ENCODE measurements at places on chromosomes 5 and 9.
A peak's percentile ranks its signal among the peaks of the same experiment; 100 is the strongest.

GRCh38 chr5:100900142-100900795 is 2.8 kb downstream of the ST8SIA4 start:
- DNase-seq: peak; percentile 86

DNA sequence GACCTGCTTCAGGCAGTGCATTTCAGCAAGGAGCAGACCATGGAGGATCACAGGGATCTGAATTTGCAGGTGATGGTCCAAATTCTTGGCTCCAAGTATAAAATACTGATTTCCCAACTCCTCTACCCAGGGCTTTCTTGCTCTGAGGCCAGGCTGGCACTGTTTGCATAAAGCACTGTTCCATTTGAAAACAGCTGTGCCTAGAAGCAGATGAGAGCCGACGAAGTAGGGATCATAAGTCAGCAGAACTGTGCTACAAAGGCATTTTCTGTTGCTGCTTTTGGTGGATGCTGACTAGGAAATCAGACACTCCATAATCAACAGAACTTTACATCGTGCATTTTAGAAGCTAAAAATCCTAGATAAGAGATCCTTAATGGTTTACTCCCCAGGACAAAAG is 126.4 kb downstream of the MAT2B start:
- DNase-seq: no peak

GRCh38 chr9:121610638-121610953 is 40.8 kb upstream of the DAB2IP start:
- no peak for DNase-seq

DNA sequence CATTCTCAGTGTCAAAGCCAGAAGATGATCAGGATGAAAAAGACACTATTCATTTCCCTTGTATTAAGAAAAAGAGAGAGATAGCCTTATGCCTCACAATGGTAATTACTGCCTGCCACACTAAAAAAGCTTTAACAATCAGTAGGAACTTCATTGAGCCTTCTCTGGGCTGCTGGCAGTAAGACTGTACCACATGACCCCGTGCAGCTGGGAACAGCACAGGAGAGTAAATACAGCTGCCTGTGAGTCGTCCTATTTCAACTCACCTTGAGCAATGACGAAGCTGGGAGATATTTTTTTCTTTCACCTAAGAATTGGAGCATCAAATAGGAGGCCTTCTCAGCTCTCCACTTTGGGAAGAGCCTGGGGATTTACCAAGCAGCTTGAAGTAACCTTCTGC is 316.3 kb downstream of the GABRB2 start:
- no peak for DNase-seq

DNA sequence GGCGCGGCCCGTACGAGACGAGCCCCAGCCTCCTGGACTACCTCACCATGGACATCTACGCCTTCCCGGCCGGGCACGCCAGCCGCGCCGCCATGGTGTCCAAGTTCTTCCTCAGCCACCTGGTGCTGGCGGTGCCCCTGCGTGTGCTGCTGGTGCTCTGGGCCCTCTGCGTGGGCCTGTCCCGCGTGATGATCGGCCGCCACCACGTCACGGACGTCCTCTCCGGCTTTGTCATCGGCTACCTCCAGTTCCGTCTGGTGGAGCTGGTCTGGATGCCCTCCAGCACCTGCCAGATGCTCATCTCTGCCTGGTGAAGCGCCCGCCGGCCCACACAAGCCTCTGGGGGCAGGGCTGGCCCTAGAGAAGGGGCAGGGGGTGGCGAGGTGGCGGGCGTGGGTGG is 18.5 kb downstream of the PLPP7 start:
- DNase-seq: no peak

All from Karpas-422 (cell line).